Left ventricle myocardium superior (tissue), 1 donor: ENCODE measurements at places on chromosomes 1 and 21.

- DNase-seq, result no peak
Observed at GRCh38 chr21:33850985-33851384, 64.6 kb downstream of the ATP5PO start.

DNA sequence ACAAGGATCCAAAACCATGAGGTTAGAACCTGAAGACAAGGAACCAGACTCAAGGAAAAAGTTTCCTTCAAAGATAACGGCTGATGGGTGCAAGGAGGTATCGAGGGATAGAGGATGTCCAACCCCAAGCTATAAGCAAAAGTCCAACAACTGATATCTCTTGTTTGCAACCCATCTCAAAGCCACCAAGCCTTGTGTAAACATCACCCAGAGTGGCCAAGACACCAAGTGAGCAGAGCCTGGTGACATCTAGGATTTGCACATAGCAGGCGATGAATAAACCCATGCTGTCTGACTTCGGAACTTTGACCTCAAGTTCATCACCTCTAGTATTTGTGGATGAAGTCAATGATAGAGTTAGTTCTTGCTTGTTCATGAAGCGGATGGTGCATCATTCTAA is 180.7 kb downstream of the ETS2 start:
- no peak for DNase-seq

DNA sequence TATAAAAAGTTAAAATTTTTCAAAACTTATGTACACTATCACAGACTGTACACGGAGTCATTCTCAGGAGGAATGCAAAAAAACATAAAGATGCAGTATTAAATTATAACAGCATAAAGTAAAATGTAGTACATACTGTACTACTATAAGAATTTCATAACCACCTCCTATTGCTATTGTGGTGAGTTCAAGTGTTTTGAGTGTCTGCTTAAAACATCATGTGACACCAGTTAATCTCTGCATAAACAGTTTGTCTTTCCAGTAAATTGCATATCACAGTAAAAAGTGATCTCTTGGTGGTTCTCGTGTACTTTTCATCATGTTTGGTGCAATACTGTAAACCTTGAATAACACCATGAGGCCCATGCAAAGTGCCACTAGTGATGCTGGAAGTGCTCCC is 45.2 kb downstream of the SDCCAG8 start:
- DNase-seq, result no peak

- peak; percentile 85 for DNase-seq
Observed at GRCh38 chr1:3352952-3353331, 101.5 kb upstream of the ARHGEF16 start.

- no peak for DNase-seq
Observed at GRCh38 chr21:34571994-34572393, 42.9 kb downstream of the RCAN1 start.

DNA sequence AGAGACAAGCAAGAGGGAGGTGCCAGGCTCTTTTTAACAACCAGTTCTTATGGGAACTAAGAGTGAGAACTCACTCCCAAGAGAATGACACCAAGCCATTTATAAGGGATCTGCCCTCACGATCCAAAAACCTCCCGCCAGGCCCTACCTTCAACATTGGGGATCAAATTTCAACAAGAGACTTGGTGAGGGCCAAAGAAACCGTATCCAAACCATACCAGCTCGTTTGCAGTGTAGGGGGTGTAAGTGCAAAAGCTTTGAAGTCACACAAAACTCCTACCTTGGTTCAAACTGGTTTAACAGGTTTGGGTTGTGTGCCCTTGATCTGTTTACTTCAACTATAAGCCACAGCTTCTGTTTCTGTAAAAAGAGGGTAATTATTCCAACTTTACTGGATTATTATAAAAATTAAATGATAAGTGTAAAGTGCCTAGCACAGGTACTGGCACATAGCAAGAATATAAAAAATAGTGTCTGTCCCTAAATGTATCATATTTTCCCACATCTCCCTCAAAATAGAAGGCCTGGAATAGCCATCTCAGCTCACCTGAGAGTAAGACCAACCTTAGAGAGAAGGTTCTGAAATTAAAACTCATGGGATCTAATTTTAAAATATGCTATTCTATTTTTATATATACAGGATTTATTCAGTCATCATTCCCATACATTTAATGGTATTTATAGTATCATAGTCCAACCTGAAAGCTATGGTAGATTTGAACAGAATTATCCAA is 7.0 kb upstream of the USP25 start:
- no peak for DNase-seq

DNA sequence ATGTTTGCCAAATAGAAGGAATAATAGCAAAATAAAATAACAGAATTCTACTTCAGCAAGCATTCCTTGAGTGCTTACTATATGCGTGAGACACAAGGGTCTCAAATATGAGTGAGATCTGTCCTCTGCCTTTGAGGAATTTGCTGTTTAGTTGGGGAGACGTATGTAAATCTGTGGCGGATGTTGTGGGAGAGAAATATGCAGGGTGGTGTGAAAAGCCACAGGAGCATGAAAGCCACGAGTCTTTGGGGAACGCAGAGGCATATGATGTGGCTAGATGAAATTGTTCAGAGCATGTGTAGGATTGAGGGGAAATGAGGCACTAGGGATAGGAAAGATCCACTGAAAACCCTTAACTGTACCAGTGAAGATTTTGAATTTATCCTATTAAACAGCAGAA is 244.4 kb downstream of the PBX1 start:
- DNase-seq, result no peak

DNA sequence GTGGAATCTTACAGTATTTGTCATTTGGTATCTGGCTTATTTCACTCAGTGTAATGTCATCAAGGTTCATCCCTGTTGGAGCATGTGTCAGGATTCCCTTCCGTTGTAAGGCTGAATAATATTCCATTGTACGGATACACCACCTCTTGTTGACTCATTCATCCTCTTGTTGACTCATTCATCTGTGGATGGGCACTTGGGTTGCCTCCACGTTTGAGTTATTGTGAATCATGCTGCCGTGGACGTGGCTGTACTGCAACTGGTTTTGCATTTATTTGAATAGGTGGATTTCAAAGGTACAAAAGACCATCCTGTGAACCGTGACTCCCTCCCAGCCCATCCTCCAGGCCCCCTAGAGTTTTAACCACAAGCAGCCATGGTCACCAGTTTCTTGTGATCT is 11.9 kb upstream of the TCP10L start:
- DNase-seq, result no peak

DNA sequence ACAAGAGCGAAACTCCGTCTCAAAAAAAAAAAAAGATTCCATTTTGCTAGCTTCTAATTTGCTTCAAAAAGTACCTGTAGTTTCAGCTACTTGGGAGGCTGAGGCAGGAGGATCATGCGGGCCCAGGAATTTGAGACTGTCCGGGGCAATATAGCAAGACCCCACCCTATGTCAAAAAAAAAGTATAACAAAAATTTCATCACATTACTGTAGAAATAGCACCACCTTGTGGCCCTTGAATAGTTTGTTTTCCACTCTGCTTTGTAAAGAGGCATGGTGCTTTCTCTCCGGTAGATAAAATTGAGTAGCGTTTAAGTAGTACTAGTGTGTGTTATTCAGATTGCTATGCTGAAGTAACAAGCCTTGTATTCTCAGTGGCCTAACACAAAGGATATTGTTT is 18.2 kb upstream of the MSTO1 start:
- DNase-seq, result no peak

DNA sequence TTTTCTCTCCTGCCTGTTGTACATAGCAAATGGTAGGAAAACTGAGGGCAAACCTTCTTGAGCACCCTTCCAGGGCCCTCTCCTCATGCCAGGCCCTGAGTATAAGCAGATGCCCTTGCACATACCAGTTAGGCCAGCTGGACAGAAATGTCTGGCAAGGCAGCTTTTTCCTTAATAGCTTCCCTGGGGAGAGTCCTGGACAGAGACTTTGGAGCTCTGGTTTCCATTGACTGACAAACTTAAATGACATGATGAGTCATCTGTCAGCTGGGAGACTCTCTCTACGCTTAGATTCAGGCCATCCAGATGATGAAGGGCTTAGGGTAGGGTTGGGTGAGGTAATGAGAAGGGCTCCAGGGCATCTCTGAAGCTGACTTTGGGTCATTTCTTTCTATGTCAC is 317.5 kb downstream of the ASTN1 start:
- DNase-seq, result peak; percentile 40

GRCh38 chr1:167794043-167794442 is 72.3 kb downstream of the MPZL1 start:
- DNase-seq, result no peak

DNA sequence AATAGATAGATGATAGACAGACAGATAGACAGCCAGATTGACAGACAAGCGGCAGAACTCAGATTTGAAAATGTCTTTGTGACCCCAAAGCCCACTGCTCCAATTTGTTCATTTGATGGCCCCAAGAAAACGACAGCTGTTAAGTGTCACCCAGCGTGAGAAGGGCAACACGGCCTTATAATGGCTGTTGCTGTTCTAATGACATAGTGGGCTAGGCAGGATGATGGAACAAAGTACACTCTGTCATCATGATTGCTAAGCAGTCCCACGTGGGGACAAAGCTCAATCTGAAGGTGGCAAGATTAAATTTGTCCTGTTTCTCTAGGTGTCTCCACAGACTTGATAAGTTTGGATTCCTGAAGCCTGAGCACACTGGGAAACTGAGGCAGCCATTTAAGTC is 112.9 kb downstream of the DAB1 start:
- no peak for DNase-seq

DNA sequence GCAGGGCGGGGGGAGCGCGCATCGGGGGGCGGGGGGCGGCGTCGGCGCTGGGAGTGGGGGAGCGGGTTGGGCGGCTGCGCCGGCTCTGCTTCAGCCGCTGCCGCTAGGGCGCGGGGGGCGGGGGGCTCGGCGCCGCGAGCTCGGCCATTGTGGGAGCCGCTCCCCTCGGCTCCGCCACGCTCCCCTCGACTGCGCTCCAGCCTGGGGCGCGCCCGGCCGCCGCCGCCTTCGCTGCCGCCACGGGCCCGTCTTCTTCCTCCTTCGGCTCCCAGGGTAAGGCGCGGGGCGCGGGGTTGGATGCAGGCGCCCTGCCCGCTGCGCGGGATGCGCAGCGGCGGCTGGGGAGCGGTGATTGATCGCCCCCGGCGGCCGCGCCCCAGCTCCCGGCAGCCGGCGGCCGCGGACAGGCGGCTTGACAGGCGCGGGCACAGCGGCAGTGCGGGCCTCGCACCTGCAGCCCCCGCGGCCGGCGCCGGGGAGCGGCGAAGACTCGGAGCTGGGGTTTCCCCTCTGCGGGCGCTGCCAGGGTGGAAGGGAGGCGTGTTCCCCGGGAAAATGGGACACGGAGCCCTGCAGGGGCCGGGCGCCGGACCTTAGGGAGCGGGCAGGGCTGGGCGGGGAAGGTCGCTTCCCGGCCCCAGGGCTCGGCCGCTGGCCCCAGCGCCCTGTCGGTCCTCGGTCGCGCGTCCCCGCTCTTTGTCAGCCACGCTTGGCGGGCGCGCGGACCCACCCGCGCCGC is 55.3 kb downstream of the NDUFS5 start:
- DNase-seq, result peak; percentile 55

DNA sequence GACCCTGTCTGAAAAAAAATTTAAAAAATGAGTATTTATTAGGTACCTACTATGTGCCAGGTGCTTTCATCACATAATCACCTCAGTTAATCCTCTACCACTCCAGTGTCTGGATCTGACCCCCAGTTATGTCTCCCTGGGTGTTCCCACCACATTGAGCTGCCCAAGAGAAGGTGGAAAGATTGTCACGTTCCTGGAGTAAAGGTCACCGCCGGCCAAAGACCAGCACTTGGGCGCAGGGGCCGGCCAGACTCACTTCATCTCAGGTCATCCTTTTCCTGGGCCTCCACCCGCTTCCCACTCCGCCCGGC is 714 bp downstream of the PYCR2 start:
- DNase-seq, result no peak

DNA sequence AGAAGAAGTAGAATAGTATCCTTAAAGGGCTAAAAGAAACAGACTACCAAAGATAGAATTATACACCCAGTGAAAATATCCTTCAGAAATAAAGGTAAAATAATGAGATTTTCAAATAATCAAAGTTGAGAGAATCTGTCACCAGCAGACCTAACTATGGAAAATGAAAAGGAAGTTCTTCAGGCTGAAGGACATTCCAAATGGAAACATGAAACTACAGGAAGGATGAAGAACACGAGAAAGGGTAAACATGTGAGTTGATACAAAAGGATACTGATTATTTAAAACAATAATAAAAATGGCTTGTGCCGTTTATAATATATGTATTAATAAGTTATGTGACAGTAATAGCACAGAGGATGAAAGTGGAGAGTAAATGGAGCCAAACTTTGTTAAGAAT is 57.1 kb upstream of the SLFNL1 start:
- DNase-seq, result no peak

DNA sequence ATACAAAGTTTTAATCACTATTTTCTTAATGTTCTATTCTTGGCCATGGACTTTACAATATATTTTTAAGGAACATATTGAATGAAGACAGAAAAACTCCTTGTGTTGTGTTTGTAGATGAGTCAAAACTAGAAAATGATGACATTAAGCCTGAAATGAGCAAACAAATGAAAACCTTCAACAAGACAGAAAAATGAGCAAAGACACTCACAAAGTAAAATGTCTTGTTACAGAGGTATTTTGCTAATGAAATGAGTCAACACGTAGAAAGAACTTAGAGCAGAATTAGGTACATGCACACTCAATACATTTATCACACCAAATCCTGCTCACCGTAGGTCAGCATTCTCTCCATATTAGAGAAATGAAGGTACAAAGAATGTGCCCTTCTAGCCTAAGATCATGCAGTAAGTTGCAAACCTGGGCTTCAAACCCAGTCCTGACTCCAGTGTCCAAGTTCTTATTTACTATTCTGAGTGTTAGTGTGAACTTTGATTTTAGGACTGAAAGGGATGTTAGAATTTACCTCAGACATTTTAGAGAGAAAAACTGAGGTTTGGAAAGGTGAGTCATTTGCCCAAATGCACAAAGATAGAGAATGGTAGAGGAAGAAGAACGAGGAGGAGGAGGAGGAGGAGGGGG is 133.9 kb upstream of the SGIP1 start:
- DNase-seq, result no peak

GRCh38 chr21:40830836-40831235 is 16.1 kb downstream of the DSCAM start:
- DNase-seq, result no peak
